ENCODE measurements at places on chromosomes 2 and 18.

DNA sequence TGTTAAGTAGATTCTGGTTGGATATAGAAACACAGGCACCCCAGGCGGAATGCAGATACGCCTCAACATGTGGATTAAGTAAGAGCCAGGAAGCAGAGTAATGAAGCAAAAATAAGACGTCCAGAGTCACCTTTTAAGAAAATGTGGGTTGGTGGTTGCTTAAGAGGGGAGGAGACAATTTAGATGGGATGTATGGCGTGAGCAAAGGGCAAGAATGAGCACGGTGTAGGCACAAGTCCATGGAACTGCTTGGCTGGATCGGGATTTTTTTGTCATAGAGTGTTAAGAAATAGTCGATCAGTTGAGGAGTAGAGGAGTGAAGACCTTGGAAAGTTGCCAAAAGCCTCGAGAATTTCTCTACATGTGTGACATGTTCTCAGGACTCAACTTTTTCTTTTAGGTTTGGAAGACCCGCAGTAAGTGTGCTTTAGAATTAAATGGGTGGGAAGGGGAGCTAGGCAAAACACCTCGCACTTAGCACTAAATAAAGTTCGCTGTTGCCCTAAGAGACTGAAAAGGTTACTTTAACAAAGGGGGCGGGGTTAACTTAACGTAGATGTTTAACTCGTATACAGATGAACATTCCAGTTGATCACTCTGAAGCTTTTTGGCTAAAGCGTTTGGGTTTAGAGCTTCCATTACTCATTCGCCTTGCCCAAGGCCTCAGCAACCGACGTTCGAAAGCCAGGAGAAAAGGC, 716 bp upstream of the SLC39A10 start:
- DNase-seq: no peak

DNA sequence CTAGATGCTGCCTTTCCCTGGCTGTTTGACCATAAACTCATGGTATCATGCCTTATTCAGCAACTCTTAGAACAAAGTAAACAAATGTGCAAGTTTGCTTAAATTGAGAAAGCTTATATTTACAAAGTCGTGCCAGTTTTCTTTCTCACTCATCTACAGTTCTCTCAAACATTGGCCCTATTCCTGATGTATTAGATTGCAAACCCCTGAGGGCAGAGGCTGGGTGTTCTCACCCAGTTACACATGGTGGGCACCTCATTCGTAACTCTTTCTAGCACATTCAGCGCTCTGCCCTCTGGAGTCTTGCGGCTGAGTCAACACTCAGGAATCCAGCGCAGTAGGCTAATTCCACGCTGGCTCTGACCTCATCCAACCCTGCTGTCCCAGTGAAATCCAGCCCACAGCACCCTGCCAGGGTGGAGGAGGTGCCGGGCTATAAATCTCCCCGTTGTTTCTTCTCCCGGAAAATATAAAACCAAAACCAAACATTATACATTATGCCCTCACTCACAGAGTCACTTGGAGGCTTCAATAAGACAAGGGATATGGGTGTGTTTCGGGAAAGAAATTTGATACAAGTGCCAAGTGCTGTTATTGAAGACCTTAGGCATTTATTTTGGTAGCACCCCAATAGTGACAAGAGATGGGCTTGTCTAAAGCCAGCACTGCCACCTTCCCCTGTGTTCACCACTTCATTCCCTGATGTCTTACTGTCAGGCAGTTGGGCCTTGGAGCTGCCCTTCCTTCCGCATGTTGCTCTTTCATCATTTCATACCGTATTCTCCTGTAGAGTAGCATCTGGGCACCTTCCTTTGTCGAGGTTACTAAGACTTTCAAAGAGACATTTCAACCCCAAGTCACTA, 287.4 kb downstream of the PRKCE start:
- DNase-seq: peak; percentile 55

DNA sequence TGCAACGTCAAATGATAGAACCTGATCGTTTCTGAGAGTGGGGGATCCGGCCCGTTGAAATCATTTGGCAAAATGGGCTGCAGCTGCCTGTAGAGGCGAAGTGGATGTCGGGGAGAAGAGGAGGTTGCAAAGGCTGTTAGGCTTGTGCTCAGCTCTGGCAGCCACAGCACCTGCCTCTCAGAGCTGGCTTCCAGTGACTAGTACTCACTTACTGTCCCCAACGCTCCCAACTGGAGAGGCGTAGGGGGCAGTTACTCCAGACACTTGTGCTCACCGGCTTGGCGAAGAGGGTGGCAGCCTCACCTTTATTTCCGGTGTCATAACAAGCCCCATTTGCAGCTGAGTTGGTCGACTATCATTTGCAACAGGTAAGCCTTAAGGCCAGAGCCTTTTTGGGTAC, 37.9 kb downstream of the NCK2 start:
- no peak for DNase-seq

DNA sequence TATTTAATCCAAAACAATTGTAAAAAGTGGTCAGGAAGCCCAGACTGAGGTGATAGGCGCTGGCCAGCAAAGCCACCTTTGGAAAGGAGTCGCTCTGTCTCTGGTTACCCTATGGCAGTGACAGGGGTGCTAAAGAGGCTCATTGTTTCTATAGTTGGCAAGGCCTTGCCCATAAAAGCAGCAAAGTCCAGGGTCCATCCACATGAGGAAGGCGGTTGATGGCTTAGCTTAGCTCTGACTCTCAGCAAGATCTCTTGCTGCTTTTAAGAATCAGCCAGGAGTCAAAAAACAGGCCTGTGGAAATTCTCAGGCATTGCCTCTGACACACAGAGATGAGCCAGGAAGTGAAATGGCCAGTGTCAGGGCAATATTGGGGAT, 57.8 kb upstream of the CYP26B1 start:
- DNase-seq: no peak

GRCh38 chr2:146068051-146068450, 1548.1 kb upstream of the ZEB2 start:
- DNase-seq: no peak

GRCh38 chr18:79940126-79940813, 11.2 kb downstream of the SLC66A2 start:
- DNase-seq: no peak

GRCh38 chr2:64474636-64475035, 20.7 kb downstream of the LGALSL start:
- DNase-seq: no peak

DNA sequence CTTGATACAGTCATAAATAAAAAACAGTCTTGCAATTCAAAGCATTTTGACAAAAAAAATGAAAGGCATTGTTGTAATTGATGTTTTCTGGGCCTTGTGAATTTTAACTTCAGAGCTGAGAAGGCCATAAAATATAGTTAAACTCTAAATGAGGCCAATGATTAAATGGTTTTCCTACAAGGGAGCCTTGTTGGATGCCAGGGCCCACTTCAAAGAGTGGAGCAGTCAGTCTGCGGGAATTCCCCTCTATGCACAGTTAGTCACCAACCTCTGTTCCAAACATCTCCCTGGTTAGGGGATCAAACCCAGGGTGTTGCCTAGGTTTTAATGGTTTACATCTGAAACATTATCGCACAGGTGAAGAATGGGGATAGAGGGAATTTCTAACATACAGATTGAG, 143.4 kb downstream of the NCKAP5 start:
- DNase-seq: no peak

- DNase-seq: no peak
Measured at GRCh38 chr2:172098287-172098649, 4.4 kb downstream of the DLX2 start.

GRCh38 chr2:153227981-153228380, 250.6 kb downstream of the RPRM start:
- DNase-seq: no peak

- peak; percentile 58 for DNase-seq
Measured at GRCh38 chr18:45449418-45450227, 165.7 kb upstream of the SLC14A2 start.

GRCh38 chr18:50879302-50880118, 592 bp downstream of the ME2 start:
- DNase-seq: no peak

- DNase-seq: no peak
Measured at GRCh38 chr2:26610504-26611335, 30.4 kb downstream of the CIB4 start.

- DNase-seq: no peak
Measured at GRCh38 chr2:232431705-232432590, 24.0 kb upstream of the ALPI start.

DNA sequence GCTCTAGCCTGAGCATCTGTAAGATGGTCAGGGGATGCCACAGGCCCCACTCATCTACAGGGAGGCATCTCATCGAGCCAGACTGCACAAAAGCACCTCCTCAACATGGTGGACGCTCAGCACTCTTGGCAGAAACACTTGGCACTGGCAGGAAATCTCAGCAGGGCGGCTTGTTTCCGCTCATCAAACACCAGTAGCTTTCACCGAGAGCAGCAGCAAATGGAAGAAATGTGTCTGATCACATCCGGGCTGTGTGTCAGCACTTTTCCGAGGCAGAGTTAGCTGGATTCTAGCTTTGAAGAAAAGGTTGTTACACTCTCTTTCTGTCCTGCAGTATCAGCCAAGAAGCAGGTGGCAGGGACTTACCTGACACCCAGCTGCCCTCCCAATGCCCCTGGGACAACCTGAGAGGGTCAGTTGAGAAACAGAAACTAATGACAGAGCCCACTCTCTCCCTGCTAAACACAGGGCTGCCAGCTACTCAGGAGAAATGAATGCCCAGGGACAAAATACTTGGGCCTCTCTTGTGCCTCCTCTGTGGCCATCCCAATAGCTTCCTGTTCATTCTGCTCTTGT, 68.9 kb upstream of the FZD7 start:
- no peak for DNase-seq

DNA sequence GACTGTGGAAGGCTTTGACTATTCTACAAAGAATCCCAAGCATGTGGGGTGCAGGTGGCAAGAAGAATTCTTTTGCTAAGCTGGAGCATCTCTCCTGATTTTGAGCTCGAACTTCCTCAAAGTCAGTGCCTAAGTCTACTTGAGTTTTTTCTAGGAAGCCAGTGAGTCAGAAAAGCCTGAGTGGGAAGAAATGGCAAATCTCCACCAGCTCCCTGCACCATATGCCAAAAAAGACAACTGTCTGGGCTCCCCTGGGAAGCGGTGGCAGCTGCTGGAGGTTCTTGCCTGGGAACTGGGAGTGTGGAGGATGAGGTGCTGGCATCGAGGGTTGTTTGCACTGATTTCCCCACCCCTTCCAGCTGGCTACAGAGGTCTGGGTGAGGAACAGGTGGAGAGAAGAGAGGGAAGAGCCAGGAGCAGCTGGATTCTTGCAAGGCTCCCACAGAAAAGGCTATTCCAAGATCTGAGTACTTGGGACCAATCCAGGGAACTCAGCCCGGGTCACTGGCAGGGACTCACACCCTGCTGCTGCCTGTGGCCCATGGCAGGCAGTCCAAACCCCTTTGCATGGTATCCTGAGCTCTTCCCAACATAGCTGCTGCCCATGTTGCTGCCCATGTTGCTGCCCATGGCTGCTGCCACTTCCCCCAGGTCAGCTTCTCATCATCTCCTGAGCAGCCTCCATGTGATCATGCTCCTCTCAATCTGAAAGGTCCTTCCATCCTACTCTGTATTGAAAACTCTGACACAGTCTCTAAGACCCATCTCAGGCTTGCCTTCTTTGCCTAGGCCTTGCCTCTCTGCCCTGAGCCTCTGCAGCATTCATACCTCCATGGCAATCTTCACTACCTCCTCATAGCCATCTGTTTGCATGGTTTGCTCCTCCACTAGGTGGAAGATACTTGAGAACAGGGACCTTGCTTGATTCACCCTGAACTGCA, 128.3 kb upstream of the SPATS2L start:
- DNase-seq: peak; percentile 62

DNA sequence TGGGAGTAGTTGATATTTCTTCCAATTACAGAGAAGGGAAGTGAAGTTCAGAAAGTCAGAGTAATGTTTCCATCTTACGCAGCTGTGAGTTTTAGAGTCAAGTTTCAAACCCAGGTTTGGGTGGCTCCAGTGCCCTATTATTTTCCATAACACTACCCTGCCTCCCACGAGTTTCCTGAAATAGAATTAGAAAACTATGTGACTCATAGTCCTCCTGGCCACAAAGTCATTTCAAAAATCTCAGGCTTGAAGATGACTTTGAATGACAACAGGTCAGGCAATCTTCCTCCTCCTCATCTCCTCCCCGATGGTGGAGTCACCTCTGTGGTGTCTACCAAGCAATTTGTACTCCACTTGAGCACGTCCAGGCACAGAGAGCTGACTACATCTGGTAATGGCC, 212.3 kb upstream of the TRIB2 start:
- DNase-seq: no peak

- no peak for DNase-seq
Measured at GRCh38 chr2:178266445-178266844, 72.1 kb downstream of the OSBPL6 start.

- no peak for DNase-seq
Measured at GRCh38 chr2:9974343-9974742, 22.9 kb downstream of the GRHL1 start.

GRCh38 chr2:222582928-222583327, 73.0 kb downstream of the FARSB start:
- DNase-seq: no peak

GRCh38 chr18:21911551-21911950, 171.0 kb downstream of the MIB1 start:
- DNase-seq: no peak

GRCh38 chr2:167142554-167142953, 254.3 kb downstream of the XIRP2 start:
- DNase-seq: no peak

DNA sequence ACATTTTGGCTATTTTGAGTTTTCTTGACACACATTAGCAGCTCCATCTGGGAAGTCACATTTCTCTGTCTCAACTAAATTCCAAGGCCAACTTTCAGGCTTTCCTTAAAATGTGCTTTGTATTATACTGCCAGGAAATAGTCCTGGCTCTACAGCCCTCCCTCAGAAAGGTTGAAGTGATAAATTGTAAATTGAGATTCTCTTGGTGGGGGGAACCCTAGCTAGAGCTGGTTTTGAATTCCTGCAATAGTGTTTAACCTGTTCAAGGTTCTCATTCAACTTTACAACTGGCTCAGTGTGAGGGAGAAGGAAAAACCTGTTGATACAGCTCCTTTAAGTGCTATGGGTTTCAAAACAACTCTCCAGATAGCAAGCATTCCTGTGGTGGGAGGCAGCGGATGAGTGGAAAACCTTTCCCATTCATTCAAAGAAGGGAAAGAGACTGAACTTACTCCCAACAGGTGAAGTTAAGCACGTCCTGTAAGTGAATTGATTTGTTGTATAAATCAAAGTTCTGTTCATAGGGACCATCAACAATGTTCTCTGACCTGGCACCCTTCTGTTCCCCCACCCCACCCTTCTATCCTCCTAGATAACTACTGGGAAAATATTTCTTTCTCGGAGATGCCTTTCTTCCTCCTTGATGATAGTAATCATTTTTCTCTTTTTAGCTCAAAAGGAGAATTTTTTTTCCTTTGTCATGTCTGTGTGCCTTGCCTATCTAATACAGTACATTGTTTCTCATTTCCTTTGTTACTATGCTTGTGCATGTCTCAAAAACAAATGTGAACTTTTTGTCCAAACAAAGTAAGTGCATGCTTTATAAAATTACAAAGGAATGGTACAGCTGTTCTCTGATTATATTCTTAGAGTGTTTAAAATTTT, 44.2 kb upstream of the SLC39A10 start:
- no peak for DNase-seq

- DNase-seq: peak; percentile 80
Measured at GRCh38 chr2:156399950-156400705, 36.1 kb upstream of the GPD2 start.

Data from left ventricle myocardium inferior (tissue), 1 donor.